Vagina (tissue), 2 donors: ENCODE measurements at places on chromosomes 13 and 19.
A peak's percentile ranks its signal among the peaks of the same experiment; 100 is the strongest.

- DNase-seq, result no peak
Observed at GRCh38 chr19:6375411-6376010, at the start of gene PSPN. TSS of gene PSPN (minus strand) at chr19:6375933. CDS start at chr19:6375849, 84 bp downstream.

- no peak for DNase-seq
Observed at GRCh38 chr13:97945792-97946419, 7.6 kb upstream of the IPO5 start.

- peak; percentile 81 for DNase-seq
Observed at GRCh38 chr19:20863176-20863575, 59.9 kb upstream of the ZNF85 start.

GRCh38 chr19:1734321-1734966 is 18.9 kb upstream of the ONECUT3 start:
- no peak for DNase-seq

GRCh38 chr13:89755729-89756492 is 1591.6 kb upstream of the MIR17HG start:
- no peak for DNase-seq

GRCh38 chr13:50375792-50376191 is 360.5 kb downstream of the KCNRG start:
- DNase-seq, result peak; percentile 84

DNA sequence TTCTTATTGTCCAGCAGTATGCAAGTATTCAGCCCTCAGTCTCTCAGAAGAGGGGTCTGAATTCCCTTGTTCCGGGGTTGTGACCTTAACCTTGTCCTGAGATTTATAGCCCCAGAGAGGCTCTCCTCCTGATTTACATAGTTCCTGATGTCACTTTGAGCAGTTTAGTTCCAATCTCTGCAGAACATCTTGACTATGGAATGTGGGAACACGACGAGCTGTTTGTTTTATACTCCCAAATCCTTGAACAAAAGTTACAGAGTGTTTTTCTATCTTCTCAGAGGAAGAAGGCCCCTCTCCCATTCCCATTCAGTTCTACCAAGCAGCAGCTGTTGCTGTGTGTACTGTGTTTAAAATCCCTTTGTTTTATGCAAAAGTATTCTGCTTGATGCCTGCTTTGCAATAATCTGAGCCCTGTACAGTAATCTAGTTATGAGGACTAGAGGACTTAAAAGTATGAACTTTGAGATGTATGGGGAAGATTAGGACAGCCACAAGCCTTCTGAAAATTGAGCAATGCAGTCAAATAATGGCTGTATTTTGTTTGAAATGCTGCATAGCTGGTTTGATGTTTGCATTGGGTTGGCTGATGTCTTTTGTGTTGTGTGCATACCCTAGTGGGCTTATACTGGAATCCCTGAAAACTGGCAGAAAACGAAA is 74.7 kb downstream of the KL start:
- DNase-seq, result no peak

DNA sequence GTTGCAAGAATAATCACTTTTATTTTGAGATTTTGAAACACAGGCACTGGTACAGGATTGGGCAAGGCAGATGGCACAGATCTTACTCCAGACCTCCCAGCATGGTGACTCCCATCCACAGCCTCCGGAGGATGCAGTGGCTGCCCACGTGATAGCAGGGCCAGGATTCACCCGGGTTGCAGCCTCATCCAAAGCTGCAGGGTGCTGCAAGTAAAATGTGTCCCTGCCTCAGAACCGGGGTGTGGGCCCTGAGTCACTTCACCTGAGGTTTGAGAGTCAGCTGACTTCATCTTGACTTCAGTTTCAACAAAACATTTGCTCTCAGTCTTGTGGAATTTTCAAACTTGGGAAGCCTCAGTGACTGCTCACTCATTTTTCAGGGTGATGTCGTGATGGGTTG is 201.9 kb downstream of the FGF9 start:
- peak; percentile 84 for DNase-seq

- no peak for DNase-seq
Observed at GRCh38 chr19:37999309-38000213, 92.6 kb downstream of the SIPA1L3 start.

DNA sequence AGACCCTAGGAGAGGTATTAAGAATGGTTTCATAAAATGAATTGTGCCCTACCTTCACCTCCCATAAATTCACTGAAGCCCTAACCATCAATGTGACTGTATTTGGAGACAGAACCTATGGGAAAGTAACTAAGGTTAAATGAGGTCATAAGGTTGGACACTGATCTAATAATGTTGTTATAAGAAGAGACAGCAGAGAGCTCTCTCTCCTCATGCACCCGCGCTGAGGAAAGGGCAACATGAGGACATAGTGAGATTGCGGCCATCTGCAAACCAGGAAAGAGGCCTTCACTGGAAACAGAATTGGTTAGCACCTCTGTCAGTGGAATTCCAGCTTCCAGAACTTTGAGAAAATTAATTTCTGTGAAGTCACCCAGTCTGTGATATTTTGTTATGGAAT is 1396.1 kb upstream of the MIR17HG start:
- DNase-seq, result no peak

DNA sequence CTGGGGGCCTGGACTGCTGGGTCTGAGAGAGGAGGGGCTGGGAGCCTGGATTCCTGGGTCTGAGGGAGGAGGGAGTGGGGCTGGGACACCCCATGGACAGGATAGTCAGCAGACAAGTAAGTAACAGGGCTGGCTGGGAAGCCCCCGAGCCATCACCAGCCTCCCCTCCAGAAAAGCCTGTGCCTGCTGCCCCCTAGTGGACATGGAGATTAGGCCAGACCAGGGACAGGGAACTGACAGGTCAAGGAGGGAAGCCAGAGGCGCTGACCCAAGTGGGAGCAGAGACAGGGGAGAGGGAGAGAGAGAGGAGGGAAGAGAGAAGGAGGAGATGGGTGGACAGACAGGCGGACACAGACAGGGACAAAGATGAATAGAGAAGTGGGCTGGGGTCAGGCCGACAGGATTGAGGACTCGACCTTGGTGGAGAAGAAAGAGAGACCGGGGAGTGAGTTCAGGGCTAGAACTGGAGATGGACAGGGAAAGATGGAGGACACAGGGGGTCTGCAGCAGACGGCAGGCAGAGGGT is 6.7 kb upstream of the ERFL start:
- DNase-seq, result no peak

- DNase-seq, result no peak
Observed at GRCh38 chr19:10126213-10126639, 6.5 kb upstream of the EIF3G start.
